ENCODE measurements at places on chromosomes 1 and 21. TPM values are rescaled to one million over a fixed set of nuclear protein-coding genes. Genes with fewer than 3 reads are reported as not detected.
A peak's percentile ranks its signal among the peaks of the same experiment; 100 is the strongest.

DNA sequence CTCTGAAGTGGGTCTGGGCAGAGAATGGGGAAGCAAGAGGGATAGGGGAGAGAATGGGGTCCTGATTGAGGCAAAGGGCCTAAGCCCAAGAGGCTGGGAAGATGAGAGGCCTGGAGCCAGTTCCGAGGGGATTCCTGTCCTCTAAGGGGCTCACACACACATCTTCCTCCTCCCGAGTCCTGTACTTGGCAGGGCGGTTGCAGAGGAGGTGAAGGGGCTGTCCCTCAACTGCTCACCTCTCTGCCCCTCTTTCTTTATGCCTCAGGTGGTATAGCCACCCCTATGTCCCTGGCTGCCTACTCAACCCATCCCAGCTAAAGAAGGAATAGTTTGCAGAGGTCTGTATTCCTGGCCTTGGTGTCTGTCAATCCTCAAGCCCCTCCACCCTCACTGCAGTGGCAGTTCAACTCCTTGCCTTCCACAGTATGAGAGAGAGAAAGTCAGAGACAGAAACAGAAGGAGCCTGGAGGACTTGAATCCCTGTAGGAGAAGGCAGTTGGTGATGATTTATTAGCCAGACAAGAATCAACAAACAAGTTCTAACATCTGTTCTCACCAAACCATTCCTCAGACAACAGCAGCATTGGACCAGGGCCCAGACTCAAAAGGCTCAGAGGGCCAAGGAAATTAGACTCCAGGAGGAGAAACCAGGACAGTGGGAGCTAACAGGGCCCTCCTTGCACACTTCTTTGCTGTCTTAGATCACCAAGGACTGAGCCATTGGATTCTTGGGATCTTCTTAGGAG is 10.7 kb downstream of the SH2D2A start:
- no peak for DNase-seq

GRCh38 chr1:36557041-36558000 is 74.6 kb upstream of the CSF3R start:
- no peak for DNase-seq

DNA sequence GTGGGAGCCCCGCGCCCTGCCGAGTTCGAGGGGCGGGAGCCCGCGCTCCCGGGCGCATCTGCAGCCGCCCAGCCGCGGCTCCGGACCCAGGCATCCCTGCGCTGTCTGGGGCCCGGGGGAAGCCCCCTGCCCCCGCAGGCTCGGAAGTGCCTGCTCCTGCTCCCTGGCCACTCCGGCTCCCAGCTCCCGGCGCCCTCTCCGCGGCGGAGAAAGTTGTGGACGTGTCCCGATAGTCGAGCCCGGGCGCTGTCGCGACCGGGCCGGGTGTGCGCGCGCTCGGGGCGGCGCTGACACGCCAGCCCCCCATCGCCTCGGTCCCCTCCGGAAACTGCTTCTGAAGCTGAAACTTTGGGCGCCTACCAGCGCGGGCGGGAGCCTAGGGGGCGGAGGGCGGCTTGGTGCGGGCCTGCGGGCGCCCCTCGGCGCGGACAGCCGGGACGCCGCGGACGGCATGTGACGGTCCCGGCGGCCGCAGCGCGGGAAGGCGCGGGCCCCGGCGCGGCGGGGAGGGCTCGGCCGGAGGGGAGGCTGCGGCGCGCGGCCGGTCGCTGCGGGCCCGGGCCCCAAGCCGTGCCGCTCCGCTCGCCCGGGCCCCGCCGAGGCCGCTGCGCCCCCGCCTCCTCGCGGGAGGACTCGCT is 515 bp downstream of the MAN1C1 start:
- no peak for DNase-seq

- DNase-seq = no peak
Measured at GRCh38 chr1:244865028-244865371, 657 bp upstream of the HNRNPU start.

- DNase-seq = no peak
Measured at GRCh38 chr1:115166531-115167091, 77.3 kb upstream of the TSPAN2 start.

- DNase-seq = no peak
Measured at GRCh38 chr21:45867671-45868081, 113.9 kb upstream of the COL6A1 start.

GRCh38 chr1:40945491-40945973 is 34.0 kb upstream of the CTPS1 start:
- no peak for DNase-seq

DNA sequence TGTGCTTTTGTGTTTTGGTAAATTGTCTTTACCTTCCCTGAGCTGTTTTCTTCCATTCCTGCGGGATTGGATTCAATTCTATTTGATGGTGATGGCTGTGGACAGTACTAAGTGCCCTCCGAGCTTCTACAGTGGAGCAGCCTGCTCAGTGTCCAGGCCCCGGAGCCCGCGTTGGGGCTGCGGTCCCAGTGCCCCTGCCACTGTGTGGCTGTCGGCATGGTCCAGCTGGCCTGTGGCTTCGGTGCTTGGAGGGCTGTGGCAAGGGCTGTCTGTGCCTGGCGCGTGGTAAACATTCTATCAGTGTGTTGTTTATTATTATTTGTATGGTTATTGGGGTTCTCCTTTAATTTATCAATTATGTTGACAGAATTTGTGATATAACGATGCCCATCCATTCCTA is 109.1 kb upstream of the COL6A1 start:
- DNase-seq = peak; percentile 23

DNA sequence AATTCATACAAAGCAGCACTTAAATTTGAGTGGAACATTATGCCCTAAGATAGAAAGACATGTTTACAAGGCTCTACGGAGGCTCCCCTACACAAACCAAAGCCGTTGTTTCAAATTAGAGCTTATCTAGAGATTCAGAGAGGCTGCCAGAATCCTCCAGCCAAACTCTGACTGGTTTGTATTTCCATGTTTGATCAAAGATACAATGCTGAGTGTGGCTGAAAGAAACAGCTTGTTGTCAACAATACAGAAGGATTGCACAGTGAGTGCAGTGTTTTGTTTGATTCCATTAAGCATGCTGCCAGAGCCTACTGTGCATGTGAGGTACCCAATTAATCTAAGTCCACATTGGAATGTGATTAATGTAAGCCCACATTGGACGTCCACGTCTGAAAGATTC is 402.7 kb downstream of the DISC1 start:
- no peak for DNase-seq

DNA sequence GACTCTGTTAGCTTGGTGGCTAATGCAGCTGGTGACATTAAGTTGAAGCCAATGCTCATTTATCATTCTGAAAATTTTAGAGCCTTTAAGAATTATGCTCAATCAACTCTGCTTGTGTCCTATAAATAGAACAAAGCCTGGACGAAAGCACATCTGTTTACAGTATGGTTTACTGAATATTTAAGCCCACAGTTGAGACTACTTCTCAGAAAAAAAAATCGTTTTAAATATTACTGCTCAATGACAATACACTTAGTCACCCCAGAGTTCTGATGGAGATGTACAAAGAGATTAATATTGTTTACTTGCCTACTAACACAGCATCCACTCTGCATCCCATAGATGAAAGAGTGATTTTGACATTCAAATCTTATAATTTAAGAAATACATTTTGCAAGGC is 79.6 kb downstream of the NEGR1 start:
- no peak for DNase-seq

DNA sequence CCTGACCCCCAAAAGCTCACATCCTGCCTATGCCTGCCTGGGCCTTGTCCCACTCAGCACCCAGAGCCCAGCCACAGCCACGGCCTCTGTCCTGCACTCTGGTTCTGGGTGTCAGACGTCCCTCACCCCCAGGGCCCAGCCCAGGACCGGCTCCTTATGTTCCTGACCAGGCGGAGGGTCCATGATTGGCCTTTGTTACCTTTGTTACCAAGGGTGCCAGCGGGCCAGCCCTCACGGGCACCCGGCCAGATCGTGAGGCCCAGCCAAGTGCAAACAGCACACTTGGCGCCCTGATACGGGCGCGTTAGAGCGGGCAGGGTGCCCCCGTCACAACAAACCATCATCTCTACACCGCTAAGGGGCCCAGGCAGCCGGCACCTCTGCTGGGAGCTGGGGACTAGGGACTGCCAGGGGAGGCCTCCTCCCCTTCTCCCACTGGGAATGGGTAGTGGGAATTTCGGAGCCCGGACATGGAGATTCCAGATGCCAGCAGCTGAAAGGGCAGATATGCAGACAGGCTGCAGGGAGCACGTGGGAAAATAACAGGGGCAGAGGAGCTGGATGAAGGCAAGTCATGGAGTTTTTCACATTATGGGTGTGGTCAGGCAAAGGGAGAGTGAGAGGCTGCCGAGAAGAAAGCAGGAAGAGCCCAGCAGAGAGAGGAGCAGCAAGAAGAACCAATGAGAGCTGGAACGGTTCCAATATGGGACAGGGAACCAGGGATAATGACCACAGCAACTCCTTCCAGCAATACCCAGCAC is 22.1 kb downstream of the HSPG2 start:
- peak; percentile 89 for DNase-seq

DNA sequence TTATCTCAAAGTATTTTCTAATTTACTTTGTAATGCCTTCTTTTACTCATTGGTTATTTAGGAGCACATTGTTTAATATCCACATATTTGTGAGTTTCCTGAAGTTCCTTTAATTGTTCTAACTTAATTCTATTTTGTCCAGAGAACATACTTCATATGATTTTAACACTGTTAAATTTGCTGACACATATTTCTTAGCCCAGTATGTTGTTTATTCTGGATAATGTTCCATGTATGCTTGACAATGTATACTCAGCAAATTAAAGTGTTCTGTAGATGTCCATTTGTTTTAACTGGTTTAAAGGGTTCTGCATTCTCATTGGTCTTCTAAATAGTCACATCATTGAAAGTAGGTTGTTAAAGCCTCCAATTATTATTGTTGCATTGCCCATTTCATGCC is 643.7 kb upstream of the NR5A2 start:
- DNase-seq = no peak

DNA sequence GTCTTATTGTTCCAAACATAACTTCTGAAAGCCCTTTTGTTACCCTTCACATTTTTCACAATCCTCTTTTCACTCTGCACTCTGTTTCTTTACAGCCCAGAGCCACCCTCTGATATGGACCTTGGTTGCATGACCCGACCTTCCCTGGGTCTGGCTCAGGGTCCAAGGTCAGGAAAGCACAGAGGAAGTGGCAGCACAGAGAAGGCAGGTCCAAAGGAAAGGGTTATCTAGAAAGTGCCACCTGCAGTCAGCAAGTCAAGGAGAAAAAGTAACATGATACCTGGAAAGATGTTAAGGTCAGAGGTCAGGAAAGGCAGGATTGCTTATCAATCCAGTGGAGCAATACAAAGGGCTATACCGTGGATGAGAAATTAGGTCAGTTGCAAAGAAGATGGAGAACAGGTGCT is 18.4 kb downstream of the BCAR3 start:
- no peak for DNase-seq

GRCh38 chr1:62628506-62628905 is 31.2 kb downstream of the ANGPTL3 start:
- DNase-seq = no peak

GRCh38 chr21:43716376-43717165 is 2.4 kb upstream of the PDXK start:
- DNase-seq = peak; percentile 75

- no peak for DNase-seq
Measured at GRCh38 chr1:26957306-26957705, 3.0 kb downstream of the KDF1 start.

DNA sequence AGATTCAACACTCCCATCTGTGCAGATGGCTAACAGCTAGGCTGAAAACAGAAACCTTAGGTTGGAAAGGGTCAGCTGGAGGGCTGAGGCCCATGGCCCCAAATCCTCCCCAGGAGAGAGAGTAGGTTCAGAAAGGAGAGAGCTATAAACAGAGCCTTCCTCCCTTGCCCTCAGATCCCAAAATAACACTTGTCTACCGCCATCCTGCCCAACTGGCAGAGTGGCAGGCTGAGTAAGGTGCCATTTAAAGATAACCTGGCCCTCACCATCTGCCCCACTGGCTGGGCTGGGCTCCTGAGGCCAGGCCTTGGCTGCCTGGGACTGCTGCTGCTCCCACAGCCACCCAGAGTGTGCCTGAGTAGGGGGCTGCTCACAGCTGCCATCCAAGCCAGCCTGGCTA is 4.3 kb upstream of the SHISA4 start:
- no peak for DNase-seq

DNA sequence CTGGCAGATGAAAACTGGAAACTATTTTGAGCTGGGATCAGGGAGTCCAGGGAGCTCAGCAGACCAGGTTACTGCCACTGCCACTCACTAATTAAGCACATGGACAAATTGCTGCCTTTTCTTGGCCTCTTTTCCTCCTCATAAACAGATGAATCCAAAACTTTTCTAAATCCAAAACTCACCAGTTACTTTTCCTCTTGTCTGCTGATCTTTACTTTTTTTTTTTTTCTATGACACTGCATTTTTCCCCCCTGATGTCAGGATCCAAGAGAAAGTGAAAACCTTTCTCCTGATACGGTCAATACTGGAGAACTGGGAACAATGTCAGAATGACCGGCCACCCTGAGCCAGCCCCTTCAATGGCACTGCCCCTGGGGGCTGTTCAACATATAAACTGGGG is 405.8 kb downstream of the DUSP10 start:
- DNase-seq = no peak

GRCh38 chr1:56461158-56462127 is 117.9 kb downstream of the PLPP3 start:
- no peak for DNase-seq

GRCh38 chr1:227459977-227460376 is 103.4 kb upstream of the ZNF678 start:
- DNase-seq = no peak

SPRR3 gene
- total RNA-seq = not detected

SDC3 gene
- total RNA-seq = 64.7 TPM

GOLT1A gene
- total RNA-seq = not detected

HP1BP3 gene
- total RNA-seq = 247 TPM

NBPF4 gene
- total RNA-seq = not detected

TRIM33 gene
- total RNA-seq = 39.3 TPM

DIPK1A gene
- total RNA-seq = 11.0 TPM

PTAFR gene
- 10.4 TPM for total RNA-seq

SPATA21 gene
- total RNA-seq = not detected

LCE2D gene
- total RNA-seq = not detected

CLCA1 gene
- 0.15 TPM for total RNA-seq

EPHA8 gene
- not detected for total RNA-seq

CLIC6 gene
- total RNA-seq = 3.0 TPM

REG4 gene
- not detected for total RNA-seq

LRRC38 gene
- total RNA-seq = not detected

KIF21B gene
- total RNA-seq = 4.6 TPM

TRIM46 gene
- 1.6 TPM for total RNA-seq

FAM151A gene
- not detected for total RNA-seq
